ENCODE measurements at places on chromosomes 7 and 10.

GRCh38 chr7:31440511-31440910, 73.4 kb upstream of the ITPRID1 start:
- no peak for ATAC-seq

- ATAC-seq = no peak
Observed at GRCh38 chr7:132367004-132367403, 209.3 kb downstream of the PLXNA4 start.

DNA sequence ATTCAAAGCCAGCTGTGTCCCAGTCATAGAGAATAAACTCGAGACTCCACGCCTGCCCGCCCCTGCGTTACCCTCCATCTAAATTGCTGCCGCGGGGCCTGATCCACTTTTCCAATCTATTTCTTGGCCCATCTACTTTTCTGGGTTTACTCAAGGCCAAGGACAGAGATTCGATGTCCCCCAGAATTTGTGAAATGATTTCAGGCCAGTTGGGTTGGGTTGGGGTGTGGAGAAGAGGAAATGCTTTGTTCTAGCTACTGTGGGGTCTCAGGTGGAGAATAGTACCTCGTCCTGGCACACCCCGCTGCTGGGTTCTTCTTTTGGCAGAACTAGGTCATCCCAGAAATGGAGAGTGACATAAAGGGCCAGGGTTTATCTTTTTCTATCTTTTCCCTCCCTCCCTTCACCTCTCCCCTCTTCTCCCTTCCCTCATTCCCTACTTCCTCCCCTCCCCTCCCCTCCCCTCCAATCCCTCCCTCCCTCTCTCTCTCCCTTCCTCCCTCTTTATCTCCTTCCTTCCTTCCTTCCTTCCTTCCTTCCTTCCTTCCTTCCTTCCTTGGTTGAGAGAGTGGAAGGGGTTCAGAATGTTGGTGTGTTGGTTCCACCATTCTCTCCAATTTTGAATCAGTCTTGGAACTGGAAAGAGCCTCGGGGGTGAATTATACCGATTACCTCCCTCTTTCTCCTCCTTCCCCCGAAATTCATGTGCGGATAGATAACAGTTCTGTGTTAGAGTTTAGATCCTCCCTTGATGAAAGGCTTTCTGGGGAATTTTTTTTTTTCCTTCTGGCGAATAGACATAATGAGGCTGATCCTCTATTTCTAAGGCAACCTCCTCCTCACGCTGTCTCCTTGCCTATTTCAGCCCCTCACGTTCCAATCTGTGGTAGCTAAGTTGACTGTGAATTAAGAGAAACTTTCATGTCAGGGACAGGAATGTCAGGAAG, 1.2 kb upstream of the TMEM229A start:
- no peak for ATAC-seq

DNA sequence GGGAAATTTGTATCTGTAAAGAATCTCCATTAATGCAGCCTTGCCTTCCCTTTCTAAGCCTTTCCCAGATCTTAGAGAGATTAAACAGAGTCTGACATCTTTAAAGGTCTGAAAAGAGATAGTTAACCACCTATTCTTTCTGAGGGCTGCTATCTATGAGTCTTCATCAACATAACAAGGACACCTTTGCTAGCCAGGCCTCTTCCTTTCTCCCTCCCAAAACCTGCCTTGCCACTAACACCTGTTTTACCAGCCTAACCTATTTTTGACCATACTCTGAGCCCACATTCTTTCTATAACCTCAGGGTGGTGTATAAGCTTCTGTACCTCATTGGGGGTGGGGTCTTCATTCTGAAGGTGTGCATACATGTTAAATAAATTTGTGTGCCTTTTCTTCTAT, 217.1 kb downstream of the IPMK start:
- ATAC-seq = no peak

DNA sequence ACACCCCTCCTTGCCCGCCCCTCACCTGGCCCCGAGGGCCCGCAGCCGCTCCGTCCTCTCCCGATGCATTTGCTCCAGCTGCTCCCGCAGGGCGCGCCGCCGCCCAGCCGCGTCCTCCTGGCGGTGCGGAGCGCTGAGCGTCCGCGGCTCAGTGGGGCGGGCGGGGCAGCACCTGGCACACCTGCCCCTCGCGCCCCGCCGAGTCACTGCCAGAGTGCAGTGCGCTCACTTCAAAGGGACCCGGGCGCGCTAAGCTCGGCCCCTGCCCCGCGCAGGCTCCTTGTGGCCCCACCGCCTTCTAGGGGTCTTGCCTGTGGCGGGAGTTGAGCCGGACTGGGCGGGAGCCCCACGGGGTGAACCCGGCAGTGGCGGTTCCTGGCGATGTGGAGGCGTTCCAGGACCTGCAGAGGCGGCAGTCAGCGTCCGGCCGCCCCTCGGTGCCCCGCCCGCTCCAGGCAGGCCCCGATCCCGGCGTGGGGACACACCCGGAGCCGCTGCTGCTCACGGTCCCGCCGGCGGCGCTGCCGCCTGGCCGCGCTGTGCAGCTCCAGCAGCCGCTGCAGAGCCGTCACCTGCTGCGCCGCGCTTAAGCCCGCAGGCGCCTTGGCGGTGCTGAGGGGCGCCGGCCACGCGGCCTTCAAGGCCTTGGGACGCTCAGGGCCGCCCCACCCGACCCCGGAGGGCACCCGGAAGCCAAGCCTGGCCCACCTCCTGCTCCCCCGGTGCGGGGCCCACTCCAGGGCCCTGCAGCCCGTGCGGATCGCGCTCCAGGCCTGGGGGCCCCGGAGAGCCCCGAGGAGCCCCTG, 6.7 kb downstream of the ATP6V1F start:
- ATAC-seq = peak; percentile 88

DNA sequence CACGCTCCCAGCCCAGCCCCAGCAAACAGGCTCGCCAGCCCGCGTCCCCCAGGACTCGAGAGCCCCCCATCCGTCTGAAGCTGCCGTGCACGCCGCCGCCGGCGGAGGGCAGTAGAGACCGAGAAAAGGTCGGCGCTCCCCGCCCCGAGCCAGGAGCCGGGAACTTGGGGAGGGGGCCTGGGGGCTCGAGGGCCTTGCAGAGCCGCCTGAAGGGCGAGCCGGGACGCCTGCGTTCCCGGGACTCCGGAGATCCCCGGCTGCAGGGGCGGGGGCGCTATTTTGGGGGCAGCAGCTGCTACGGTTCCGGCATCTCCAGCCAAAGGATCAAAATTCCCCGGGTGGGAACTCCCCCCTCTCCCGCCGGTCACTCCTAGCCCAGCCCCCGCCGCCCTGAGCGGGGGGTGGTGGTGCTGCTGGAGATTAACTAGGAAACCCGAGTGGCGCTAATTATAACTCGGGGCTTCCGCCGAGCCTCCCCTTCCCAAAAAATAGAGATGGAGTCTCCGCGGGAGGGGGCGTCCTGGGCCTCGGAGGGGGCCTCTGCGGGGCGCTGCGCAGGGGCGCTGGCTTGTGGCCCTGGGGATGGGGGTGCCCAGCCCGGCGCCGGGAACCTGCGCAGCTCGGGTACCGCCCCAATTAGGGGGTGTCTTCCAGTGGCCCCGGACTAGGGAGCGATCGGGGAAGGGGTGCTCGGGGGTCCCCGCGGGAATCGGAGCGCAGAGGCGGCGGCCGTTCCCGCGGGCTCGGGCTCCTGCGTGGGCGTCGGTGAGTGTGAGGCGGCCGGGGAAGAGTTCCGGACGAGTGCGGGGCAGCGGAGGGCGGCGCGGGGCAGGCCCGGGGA, 608 bp downstream of the ACHE start:
- ATAC-seq = no peak

- no peak for ATAC-seq
Observed at GRCh38 chr10:114654822-114655575, 3.1 kb downstream of the ABLIM1 start.

GRCh38 chr7:155785536-155785935, 26.7 kb downstream of the SHH start:
- ATAC-seq = no peak

All from activated T-helper 17 cell treated with anti-CD3 and anti-CD28 coated beads, Interleukin-2, amount 50 U/mL, for 72 hours (primary cell).